ENCODE measurements at places on chromosomes 1 and 21. TPM values are rescaled to one million over a fixed set of nuclear protein-coding genes. Genes with fewer than 3 reads are reported as not detected.

- DNase-seq = no peak
Measured at GRCh38 chr1:15174615-15174983, 21.1 kb downstream of the TMEM51 start.

- peak; percentile 60 for DNase-seq
Measured at GRCh38 chr1:46134660-46135331, 2.4 kb upstream of the PIK3R3 start.

DNA sequence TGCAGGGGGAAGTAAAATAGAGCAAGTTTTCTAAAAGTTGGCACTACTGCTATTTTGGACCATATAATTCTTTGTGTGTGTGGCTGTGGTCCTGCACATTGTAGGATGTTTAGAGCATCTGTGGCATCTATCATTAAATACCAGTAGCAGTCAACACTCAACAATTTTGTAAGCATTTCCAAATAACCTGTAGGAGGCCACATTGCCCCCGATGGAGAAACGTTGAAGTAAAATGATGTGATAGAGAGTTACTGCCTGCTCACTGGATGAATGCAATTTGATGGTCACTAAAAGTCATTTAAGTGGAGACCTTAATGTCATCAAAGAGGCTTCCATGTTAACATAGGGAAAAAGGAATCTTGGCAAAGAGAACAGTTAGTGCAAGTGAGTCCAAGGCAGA is 560.8 kb downstream of the NEGR1 start:
- no peak for DNase-seq

DNA sequence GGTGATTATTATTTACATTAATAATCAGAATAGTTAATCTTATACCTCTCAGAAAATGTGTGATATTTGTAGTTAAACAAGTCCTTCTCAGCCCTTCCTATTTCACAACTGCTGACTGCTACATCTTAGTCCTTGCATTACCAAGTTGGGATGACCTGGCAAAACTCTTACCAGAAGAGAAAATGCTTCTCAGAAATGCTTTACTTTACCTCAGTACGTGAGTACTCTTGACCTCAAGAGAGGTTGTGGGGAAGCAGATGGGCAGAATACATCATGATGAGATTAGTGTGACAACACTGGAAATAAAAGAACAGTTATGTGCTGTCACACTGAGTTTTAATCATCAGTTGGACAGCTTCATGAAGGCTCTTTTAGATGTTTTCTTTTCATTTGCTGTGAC is 16.2 kb downstream of the CFAP126 start:
- DNase-seq = no peak

DNA sequence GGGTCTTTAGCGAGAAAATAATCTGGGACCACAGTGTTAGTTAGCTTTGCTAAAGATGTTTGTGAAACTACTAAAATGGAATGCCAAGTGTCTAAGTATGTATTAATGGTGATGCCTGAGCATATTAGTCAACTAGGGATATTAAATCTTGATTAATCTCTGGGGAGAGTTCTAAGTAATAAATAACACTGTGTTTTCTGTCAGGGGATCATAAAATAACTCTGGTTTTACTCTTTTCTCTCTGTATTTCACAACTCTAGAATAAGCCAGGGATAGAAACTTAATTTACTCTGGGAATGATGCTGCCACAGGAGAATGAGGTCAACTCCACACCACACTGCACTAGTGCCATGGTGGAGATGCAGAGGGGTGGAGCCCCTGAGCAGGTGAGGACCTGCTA is 399.2 kb downstream of the PTBP2 start:
- DNase-seq = no peak

DNA sequence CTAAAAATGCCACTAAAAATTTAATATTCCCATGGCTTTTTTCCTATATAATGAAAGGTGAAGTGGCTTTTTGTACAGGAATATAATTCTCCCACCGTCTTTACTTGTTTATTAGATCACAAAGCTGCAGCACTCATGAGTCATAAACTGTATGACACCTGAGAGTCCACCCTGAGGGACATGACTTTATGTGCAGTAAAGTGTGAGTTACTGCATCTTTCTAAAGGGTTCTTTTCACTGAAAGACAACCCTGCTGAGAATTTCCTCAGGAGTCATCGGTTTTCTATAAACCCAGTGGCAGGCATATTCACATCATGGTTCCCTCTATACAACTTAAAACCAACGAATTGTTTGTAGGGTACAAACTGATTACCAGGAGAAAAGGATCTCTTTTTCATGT is 77.4 kb downstream of the APP start:
- no peak for DNase-seq

DNA sequence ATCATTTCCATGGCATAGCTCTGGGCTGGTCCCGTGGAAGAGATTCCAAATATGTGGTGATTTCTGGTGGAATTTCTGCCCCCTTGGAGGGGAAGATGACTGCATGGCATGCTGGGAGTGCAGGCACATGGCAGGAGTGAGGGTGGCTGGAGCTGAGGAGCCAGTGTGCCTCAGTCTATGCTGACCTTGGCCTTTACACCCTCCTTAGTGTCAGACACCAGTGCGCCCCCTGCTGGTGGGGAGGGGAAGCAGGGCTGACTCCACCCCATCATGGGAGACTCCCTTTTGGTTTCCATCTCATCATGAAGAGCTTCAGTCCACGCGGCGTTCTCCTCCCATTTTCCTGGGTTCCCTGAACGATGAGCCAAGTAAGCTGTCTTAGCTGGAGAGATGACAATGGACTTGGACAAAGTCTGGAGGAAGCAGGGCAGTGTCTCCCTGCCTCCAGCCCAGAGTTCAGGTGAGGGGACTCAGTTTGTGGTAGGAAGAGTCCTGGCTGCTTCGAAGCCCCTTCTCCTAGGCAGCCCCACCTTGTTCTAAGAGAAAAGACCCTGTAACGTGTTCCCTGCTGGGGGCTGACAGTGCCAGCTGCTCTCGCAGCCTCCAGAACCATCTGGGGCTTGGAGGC is 10.3 kb downstream of the ALX3 start:
- no peak for DNase-seq

GRCh38 chr1:113389953-113390834 is at the start of gene MAGI3:
Gene MAGI3 (plus strand): TSS chr1:113390515. CDS start chr1:113391034, 519 bp downstream.
- DNase-seq = peak; percentile 96

GRCh38 chr1:114510274-114511031 is 550 bp downstream of the TRIM33 start:
- DNase-seq = no peak

DNA sequence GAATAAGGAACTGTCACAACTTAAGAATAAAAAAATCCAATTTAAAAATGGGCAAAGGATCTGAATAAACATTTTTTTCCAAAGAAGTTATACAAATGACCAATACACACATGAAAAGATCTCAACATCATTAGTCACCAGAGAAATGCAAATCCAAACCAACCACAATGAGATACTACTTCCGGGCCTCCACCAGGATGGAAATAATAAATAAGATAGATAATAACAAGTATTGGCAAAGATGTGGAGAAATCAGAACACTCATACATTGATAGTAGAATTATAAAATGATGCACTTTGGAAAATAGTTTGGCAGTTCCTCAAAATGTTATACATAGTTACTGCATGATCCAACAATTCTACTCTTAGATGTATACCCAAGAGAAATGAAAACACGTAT is 18.7 kb downstream of the ZSWIM5 start:
- DNase-seq = no peak

GRCh38 chr21:37710546-37711285 is 205.5 kb downstream of the KCNJ6 start:
- DNase-seq = peak; percentile 36

- DNase-seq = no peak
Measured at GRCh38 chr1:160354388-160354985, 11.3 kb downstream of the NCSTN start.

DNA sequence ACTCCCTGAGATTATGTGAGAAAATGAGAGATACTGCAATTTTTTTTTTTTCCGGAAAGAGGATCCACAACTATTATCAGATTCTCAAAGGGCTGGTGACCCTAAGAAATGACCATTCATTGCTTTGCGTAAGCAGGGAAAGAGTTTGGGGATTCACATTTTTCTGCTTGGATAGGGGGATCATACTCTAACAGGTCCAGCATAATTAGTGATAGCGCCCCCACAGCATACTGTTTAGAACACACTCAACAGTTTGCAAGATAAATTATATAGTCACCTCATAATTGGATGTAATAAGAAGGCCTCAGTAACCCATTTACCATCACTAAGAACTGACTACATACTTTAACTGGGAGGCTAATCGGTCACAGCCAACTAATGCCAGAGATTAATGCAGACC is 1.9 kb downstream of the CCT3 start:
- no peak for DNase-seq

DNA sequence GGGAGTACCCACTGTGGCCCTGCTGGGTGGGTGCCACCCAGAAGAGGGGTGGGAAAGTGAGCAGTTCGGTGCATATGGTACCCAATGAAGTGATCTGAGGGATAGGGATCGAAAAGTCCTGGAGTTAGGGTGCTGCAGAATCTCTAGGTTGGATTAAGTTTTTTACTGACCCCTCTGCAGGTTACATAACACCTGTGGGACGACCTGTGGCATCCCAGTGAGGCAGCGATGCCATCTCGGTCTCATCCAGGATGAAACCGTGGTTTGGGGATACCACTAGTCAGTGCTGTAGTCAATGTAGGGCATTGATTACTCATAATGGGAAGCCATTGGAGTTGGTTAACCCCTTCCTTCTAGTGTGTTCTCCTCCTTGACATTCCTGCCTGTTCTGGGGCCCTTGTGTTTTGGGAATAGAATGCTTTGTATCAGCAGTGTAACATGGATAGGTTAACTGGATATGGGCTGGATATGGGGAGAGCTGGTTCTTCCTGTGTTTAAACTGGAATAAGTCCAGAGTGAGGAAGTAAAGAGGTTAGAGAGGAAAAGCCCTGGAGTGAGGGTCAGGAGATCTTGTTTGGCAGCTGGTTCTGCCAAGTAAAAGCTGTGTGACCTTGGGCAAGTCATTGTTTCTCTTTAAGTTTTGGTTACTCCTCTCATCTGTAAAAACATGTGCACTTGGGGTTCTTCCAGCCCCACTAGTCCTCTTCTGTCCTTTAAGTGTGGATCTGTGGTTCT is 42.8 kb upstream of the ATF3 start:
- DNase-seq = no peak

GRCh38 chr1:182376936-182377574 is 14.5 kb downstream of the GLUL start:
- DNase-seq = no peak

- DNase-seq = no peak
Measured at GRCh38 chr1:67680486-67680885, 4.5 kb upstream of the GADD45A start.

DNA sequence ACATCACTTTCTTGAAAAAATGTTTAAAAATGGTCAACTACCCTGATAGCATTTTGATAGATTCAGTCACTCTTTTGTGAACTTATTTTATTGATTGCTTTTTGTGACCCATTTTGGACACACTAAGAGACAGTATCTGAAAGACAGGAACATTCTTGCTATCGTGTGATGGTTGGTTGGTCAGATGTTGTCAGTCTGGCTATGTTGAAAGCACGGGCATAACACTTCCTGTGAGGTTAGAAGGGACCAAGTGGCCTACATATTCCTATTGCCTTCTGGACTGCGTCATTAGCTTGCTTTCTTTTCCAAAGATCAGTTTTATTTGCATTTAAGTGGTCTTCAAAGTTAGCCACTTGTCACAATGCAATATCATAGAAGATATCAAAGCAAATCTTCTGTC is 1.4 kb downstream of the OR2T6 start:
- DNase-seq = no peak

GRCh38 chr1:154775621-154776605 is 94.2 kb downstream of the KCNN3 start:
- no peak for DNase-seq

DNA sequence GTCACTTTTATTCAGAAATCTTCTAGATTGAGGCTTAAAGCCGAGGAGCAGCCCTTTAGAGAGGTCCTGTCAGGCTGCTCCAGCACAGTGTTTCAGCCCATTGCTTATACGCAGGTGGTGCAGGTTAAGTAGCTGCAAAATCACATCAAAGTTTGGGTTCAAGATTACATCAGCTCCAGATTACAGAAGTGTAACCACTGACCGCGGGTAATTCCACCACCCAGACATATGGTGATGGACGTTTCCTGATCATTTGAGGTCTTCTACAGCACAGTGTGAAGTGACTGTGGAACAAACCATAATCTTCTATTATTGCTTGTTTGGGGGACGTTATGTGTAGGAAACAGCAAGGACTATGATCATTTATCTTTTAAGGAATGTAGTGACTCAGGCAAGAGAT is 11.8 kb downstream of the C1orf115 start:
- no peak for DNase-seq

GRCh38 chr1:74247881-74248528 is 12.8 kb downstream of the TNNI3K start:
- no peak for DNase-seq

DNA sequence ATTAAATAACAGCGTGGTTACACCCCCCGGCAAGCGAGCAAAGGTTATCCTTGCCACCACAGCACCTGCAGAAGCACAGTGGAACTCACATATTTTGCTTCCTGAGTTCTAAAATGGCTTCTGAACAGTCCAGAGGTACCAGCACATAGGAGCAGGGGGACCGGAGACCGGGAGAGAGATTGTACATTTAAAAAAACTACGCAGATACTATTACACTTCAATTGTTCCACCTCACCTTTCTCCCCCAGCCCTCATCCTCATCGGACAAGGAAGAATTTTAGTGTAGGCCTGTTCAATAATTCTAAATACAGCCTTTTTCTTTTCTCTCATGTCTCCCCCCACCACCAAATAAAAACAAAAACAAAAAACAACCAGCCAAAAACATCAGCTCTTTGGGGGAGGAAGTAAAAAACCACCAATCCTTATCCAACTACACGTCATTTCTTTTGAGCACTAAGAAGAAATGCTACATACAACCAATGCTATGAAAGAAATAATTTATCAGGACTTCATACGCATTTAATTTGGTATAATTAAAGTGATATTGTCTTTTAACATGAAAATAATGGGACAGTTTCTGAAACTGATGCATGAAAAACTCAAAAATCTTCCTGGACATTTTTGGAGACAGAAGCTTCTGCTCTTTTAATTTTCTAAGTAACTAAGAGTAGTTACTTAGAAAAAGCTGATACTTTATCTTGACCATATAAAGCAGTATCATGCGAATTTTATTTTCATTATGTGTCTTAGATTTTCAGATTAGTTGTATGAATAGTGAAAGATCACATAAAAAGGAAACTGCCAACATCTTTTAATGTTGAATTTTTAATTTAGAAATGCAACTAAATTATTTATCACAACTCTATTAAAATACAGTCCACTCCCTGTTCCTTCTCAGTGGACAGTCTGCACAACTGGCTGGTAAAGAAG is 9.1 kb downstream of the CDKN2C start:
- DNase-seq = no peak

Gene TMEM269
- not detected for polyA plus RNA-seq

Gene ACOT11
- polyA plus RNA-seq = 1.2 TPM

Gene SMCP
- not detected for polyA plus RNA-seq

Gene BMP8B
- not detected for polyA plus RNA-seq

Gene FCRLB
- 0.48 TPM for polyA plus RNA-seq

Gene GPR37L1
- not detected for polyA plus RNA-seq

Gene EFHD2
- 30.4 TPM for polyA plus RNA-seq

Gene AMY1A
- not detected for polyA plus RNA-seq

Gene CRB1
- polyA plus RNA-seq = not detected

Gene SH2D1B
- not detected for polyA plus RNA-seq

All from AG04450 (cell line).